ENCODE measurements at places on chromosomes 1 and 21.

DNA sequence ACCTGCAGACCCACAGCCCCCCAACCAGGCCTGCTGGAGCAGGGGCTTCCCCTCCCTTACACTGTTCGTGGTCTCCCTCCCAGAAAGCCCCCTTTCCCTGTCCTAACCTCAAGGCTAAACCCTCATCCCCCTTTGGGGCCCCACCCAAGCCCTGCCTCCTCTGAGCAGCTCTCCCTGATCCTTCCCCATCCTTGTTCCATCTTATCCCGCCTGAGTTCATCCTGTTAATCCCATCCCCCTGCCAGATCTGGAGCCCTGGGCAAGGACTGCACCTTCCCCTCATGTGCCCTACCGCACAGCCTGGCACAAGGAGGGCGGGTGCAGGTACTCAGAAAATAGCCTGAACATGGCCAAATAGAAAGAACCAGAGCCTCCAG is 6.9 kb upstream of the TNNT2 start:
- peak; percentile 33 for DNase-seq

- no peak for DNase-seq
These were observed 21.3 kb downstream of the SLC44A5 start for GRCh38 chr1:75589637-75590036.

- no peak for DNase-seq
These were observed 32.8 kb downstream of the PADI6 start for GRCh38 chr1:17404820-17405219.

- DNase-seq: peak; percentile 82
These were observed 46.9 kb downstream of the DOP1B start for GRCh38 chr21:36203603-36203889.

DNA sequence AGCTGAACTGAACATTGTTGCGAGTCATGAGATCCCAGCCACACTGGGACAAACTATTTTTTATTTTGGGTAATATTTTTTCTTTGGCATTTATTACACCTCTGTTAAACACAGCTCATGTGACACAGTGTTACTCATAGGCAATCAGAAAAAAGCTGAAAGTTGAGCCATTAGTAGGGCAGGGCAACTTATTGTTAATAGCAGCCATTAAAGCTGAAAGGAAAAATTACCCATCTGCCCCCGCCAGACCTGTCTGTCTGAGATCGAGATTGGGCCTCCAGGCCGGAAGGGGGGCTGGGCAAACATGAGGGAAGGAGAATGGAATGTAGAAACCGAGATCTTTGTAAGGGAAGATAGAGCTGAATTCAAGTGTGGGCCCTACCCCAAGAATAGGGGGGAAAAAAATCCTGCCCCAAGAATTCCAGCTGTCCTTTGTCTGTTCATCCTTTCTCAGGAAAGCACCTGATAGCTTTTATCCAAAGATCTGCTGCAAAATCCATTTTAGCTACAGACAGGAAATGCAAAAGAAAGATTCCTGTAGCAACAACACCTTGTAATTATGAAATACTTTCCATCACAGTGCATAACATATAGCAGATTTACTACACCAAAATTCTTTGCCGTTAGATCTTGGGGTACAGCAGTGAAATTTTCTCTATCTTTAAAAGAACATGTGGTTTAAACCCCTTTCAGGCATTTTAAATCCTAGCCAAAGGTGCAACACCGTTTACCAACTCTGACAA is 212.8 kb downstream of the PBX1 start:
- peak; percentile 89 for DNase-seq

DNA sequence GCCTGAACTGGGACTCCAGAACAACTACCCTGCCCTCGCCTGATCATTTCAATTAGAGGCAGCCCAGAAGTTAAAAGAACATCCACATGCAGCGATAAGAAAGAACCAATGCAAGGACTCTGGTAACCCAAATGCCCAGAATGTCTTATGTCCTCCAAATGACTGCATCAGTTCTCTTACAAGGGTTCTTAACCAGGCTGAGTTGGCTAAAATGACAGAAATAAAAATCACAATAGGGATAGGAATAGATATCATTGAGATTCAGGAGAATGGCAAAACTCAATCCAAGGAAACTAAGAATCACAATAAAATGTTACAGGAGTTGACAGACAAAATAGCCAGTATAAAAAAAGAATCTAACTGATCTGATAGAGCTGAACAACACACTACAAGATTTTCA is 80.1 kb upstream of the PTGFR start:
- DNase-seq: no peak

GRCh38 chr1:228972576-228972975 is 237.3 kb downstream of the RHOU start:
- DNase-seq: no peak

DNA sequence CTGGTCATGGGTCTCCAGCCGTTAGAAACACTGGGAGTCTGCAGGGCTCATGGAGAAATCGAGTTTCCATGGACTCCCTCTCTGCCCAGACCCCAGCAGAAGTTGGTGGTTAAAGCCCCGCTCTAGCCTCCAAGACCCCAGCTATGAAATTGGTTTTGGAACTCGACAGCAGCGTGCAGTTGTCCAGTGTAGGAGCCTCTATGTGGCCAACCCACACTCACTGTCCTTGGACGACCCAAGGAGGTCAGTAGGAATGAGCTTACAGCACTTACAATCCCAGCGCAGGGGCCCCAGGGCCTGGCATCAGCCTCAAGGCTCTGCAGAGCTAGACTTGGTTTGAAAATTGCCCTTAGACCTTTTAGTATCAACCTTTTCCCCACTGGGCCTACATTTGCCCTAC is 3.2 kb upstream of the PRDM16 start:
- no peak for DNase-seq

- DNase-seq: no peak
These were observed 26.5 kb upstream of the SLC30A10 start for GRCh38 chr1:219954736-219955421.

GRCh38 chr1:231421546-231421970 is 529 bp downstream of the EGLN1 start:
- no peak for DNase-seq

DNA sequence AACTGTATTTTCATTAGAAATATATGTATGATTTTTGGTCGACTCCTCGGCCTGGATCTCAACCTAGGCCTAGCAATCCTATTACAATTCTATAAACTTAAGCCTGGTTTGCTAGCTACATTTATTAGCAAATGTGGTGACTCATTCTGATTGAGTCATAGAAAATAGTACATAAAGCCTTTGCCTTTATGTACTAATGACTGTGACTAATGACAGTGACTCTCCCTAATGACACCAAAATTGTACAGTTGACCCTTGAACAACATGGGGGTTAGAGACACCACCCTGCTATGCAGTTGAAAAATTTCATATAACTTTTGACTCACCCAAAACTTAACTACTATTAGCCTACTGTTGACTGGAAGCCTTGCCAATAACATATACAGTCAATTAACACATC is 78.9 kb downstream of the CLEC20A start:
- DNase-seq: peak; percentile 49

- DNase-seq: no peak
These were observed 17.2 kb upstream of the SLC25A44 start for GRCh38 chr1:156176610-156177210.

DNA sequence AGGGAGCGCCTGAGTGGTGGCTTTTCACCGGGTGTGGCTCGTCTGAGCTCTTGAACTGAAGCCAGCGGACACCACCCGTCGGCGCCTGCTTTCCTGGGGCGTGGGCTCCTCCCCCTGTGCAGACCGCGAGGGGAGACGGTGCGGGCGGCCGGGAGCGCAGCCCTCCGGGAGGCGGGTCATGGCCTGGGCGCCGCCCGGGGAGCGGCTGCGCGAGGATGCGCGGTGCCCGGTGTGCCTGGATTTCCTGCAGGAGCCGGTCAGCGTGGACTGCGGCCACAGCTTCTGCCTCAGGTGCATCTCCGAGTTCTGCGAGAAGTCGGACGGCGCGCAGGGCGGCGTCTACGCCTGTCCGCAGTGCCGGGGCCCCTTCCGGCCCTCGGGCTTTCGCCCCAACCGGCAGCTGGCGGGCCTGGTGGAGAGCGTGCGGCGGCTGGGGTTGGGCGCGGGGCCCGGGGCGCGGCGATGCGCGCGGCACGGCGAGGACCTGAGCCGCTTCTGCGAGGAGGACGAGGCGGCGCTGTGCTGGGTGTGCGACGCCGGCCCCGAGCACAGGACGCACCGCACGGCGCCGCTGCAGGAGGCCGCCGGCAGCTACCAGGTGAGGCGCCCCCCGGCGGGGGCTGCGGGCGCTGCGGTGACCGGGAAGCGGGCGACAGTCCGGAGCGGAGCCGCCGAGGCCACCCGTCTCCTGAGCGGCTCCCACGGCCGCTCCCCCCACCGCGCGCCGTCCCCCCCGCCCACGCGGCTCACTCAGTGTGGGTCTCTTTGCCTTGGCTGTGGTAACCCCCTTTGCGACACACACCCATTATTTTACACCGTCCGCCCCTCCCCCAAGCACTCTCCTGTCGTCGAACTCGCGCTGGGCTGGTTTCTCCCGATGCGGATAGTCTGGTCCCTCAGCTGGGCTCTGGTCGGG is at the start of gene TRIM58:
Gene TRIM58 (plus strand): TSS at position 119 of the 916 bp plus-strand sequence. CDS start 60 bp downstream, at position 179.
- DNase-seq: peak; percentile 97

- DNase-seq: no peak
These were observed 100.9 kb downstream of the NAV1 start for GRCh38 chr1:201639826-201640225.

DNA sequence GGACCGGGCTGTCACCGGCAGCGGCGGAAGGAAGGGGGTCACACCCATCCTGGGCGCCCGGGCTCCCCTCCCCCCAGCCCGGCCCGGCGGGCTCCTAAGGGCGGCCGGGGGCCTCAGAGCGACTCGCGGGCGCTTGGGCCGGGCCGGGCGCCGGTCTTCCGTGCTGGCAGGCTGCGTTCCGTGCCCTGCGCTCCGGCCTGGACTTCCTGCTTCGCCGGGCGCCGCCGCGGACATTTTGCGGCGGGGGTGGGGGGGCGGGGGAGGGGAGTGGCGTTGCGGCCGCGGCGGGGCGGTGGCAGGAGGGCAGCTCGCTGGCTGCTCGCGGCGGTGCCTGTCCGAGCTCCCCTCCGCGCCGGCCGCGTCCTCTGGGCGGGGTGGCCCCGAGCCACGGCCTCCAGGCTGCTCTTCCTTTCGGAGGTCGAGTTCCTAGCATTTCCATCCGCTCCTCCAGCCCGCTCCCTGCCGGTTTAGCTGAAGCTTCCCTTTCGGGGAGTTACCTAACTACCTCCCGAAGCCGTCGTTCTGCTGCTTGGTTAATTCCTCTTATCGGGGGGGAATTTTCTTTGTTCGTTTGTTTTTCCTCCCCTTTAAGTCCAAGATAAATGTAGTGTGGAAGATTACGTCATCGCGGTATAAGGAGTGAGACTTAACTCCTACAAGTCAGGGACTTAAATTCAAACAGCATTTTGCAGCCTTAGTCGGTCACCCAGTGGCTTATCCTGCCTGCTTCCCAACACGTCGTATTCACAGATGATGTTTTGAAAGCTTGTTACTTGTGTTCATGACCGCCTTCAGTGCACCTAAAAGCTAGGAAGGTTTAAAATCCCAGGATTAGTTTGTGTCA is 730 bp downstream of the CDC42 start:
- DNase-seq: peak; percentile 82

- peak; percentile 91 for DNase-seq
These were observed 121.0 kb upstream of the TSPAN2 start for GRCh38 chr1:115210302-115210711.

- no peak for DNase-seq
These were observed 22.5 kb upstream of the PEF1 start for GRCh38 chr1:31667065-31667785.

- DNase-seq: no peak
These were observed 3.4 kb downstream of the FAM43B start for GRCh38 chr1:20555758-20556120.

- no peak for DNase-seq
These were observed 107.3 kb downstream of the TOMM20 start for GRCh38 chr1:235021321-235021720.

- no peak for DNase-seq
These were observed 11.3 kb downstream of the DFFB start for GRCh38 chr1:3868464-3869006.

DNA sequence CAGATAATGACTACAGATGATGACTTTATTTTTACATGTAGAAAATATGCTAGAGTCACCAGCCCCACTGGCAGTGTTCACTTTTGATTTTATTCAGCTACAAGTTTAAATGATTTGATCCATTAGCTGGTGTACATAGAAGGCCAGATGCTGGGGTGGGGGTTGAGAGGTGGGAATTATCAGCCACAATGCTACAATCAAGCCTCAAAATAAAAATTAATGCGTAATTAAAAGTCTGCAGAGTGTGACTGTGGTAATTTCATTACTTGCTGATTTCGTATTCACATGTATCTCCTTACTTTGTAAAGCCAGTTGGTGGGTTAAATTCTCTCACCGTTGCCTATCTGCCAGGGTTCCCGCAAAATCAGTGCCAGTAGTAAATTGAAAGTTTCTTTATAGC is 109.3 kb downstream of the GALNT2 start:
- DNase-seq: no peak

DNA sequence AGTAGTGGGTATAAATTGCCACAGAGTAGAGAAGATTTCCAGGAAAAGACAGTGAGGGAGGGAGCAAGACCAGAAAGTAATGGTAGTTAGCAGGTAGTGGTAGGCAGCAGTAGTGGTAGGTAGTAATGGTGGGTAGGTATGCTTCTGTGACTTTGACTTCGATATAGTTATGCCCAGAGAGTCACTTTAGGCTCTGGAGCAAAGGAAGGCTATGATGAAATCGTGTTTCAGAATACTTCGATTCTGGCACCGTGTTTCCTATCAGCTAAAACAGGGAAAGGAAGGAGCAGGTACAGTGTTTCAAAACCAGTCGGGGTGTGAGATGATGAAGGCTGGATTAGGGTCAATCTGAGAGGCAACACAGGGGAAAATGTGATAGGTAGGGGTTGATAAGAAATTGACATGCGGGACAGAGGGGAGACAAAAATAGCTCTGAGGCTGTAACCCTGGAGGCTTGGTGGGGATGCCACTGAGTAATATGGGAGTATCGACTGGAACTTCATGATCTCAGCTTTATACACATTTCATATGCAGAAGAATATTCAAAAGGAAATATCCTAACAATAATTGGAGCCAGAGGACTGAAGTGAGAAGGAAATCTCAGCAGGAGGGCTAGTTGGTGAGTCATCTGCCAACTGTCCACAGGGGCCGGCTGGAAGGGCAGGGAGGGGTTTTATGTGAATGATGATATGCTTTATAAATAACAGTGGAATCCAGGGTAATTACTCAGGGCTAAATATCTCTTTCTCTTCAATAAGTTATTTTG is 25.2 kb upstream of the TRIM45 start:
- DNase-seq: peak; percentile 79

- DNase-seq: peak; percentile 5
These were observed 7.6 kb downstream of the CAPN9 start for GRCh38 chr1:230754796-230755195.

- peak; percentile 95 for DNase-seq
These were observed 409 bp upstream of the HOOK1 start for GRCh38 chr1:59814180-59814900.

DNA sequence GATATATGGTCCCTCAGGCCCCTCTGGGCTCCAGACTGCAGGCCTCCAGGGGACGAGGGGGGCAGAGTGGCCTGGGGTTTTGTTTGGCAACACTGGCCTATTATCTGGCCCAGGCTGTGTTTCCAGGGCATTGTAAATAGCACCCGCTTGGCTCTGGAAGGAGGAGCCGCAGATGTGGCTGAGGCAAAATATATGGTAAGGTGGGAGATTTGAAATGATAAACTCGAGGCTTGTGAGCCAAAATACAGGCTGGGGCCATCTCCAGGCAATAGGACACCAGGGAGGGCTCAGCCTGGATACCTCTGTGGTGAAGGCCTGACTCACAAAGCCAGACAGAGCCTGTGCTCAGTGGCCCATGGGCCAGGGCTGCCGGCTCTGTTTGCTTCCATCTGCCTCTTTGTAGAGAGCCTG is 14.0 kb downstream of the NAV1 start:
- DNase-seq: no peak

- no peak for DNase-seq
These were observed 174.1 kb downstream of the ACTL8 start for GRCh38 chr1:17929224-17929623.

GRCh38 chr1:8202182-8202905 is 115.6 kb upstream of the SLC45A1 start:
- DNase-seq: peak; percentile 40
